ENCODE measurements at places on chromosomes 5 and 9.

DNA sequence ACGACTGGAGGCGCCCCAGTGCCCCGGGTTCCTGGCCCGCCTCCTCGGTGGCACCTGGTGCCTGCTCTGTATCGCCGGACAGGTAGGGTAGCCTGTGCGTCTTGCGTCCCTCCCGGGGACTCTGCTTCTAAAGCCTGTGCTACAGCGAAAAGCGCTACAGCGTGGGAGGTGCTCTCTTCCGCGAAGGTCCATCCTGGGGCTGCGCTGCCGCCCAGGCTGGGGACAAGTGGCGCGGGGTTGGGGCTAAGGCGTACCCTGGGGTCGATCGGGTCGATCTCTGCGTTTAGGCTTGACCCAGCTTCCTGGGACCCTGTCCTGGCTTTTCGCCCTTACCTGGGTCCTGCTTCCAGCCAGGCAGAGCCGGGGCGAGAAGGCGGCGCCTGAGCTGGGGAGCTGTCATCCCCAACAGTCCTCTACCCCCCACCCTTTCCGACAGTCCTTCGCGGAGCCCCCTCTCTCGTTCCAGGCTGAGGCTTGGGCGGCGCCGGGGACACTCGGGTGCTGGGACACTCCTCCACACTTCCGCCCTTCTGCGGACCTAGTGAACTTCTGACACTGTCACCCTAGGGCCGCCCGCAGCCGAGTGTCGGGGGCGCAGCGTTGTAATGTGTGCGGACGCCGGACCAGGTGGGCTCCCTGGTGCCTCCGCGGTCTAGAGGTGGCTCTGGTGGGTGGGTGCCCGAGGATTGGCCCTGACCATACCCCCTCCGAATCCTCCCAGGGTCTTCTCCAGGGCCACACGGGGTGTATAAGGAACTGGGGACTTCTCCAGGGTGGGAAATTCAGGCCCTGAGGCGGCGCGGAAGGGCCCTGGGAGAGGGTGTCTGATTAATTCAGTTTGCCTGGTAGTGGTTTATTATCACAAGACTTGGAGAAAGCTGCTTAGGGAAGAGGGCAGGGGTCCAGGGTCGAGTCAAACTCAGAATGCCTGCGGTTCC is 328.2 kb downstream of the SH3GL2 start:
- H3K27me3 ChIP-seq = peaks cover 67% of the 10 kb centered on the region
- DNase-seq = peak; percentile 37
- peak overlapping the region; percentile 80 for H3K4me3 ChIP-seq
- peaks cover 13% of the 10 kb centered on the region for H3K4me1 ChIP-seq
- H3K27ac ChIP-seq = no peak overlapping the region

- no peak overlapping the region for H3K4me3 ChIP-seq
- H3K27ac ChIP-seq = no peak overlapping the region
- H3K4me1 ChIP-seq = peaks cover 5% of the 10 kb centered on the region
- H3K36me3 ChIP-seq = no peaks in the 10 kb centered on the region
- peaks cover 12% of the 10 kb centered on the region for H3K27me3 ChIP-seq
Observed at GRCh38 chr9:98930792-98931191, 12.9 kb upstream of the COL15A1 start.

GRCh38 chr5:77630114-77630680 is 8.3 kb downstream of the OTP start:
- no peak overlapping the region for H3K27ac ChIP-seq
- peak overlapping the region; percentile 79 for H3K4me3 ChIP-seq
- H3K27me3 ChIP-seq = peaks cover 100% of the 10 kb centered on the region
- no peaks in the 10 kb centered on the region for H3K36me3 ChIP-seq

GRCh38 chr9:136972743-136973142 is 4.6 kb upstream of the PTGDS start:
- H3K4me1 ChIP-seq = peaks cover 5% of the 10 kb centered on the region
- H3K27ac ChIP-seq = no peak overlapping the region
- H3K36me3 ChIP-seq = no peaks in the 10 kb centered on the region
- H3K4me3 ChIP-seq = no peak overlapping the region
- no peak for DNase-seq
- H3K27me3 ChIP-seq = peaks cover 22% of the 10 kb centered on the region

- no peaks in the 10 kb centered on the region for H3K27me3 ChIP-seq
- peaks cover 14% of the 10 kb centered on the region for H3K4me1 ChIP-seq
Observed at GRCh38 chr9:109859447-109859846, 79.4 kb downstream of the PALM2AKAP2 start.

- DNase-seq = no peak
- H3K4me1 ChIP-seq = no peaks in the 10 kb centered on the region
- no peak overlapping the region for H3K4me3 ChIP-seq
- no peaks in the 10 kb centered on the region for H3K27me3 ChIP-seq
- H3K27ac ChIP-seq = no peak overlapping the region
Observed at GRCh38 chr5:19314840-19315239, 673.2 kb downstream of the CDH18 start.

GRCh38 chr9:79663300-79663699 is 91.5 kb downstream of the TLE4 start:
- H3K4me1 ChIP-seq = peaks cover 96% of the 10 kb centered on the region
- peaks cover 3% of the 10 kb centered on the region for H3K27me3 ChIP-seq
- peaks cover 25% of the 10 kb centered on the region for H3K36me3 ChIP-seq
- DNase-seq = no peak
- peak overlapping the region; percentile 69 for H3K4me3 ChIP-seq

Measured in nephron progenitor cell (in vitro differentiated cells).